ENCODE measurements at places on chromosomes 4 and X. TPM values are rescaled to one million over a fixed set of nuclear protein-coding genes. Genes with fewer than 3 reads are reported as not detected.

DNA sequence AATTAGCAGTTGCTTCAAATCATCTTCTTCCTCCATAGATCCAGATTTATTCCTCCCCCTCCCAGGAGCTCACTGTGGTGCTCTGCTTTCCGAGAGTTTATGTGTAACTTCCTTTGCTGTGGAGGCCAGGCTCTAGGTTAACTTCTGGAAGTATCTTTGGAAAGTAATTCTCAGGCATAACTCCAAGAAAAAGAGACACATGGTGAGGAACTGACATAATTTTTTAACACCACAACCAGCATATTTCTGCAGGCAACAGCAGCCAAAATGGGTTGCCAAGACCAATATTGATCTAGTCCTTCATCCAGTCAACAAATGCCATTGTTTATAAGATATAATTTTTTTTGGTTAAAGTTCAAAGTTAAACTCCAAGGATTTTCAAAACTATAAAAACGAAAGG lies 114.5 kb upstream of the RBPJ start:
- H3K27ac ChIP-seq: no peak overlapping the region
- H3K27me3 ChIP-seq: no peaks in the 10 kb centered on the region
- DNase-seq: no peak
- no peaks in the 10 kb centered on the region for H3K36me3 ChIP-seq
- H3K4me1 ChIP-seq: no peaks in the 10 kb centered on the region
- no peak overlapping the region for H3K4me3 ChIP-seq

- no peaks in the 10 kb centered on the region for H3K4me1 ChIP-seq
- DNase-seq: no peak
- no peak overlapping the region for H3K27ac ChIP-seq
- no peaks in the 10 kb centered on the region for H3K27me3 ChIP-seq
Measured at GRCh38 chrX:69761633-69762032, 145.7 kb downstream of the EDA start.

DNA sequence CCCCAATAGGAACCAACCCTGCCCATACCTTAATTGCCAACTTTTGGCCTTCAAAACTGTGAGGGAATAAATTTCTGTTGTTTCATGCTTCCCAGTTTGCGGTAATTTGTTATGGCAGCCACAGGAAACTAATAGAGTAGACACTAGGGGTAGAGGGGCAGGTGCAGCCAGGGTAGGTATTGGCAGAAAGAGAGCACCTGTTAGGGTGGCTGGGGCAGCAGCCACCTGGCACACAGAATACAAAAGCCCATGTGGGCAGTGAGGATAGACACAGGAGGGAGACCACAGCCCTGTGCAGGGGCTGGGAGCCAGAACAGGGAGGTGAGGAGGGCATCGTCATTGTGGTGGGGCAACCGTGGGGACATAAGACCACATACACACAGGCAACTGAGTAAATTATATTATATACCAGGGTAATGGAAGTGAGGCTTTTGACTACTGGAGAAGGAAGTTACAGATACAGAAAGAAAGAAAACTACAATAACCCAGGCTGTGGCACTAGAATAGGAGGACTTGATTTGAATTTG lies 28.2 kb downstream of the IRF2 start:
- DNase-seq: no peak
- H3K4me1 ChIP-seq: peaks cover 19% of the 10 kb centered on the region
- no peak overlapping the region for H3K4me3 ChIP-seq
- no peaks in the 10 kb centered on the region for H3K27me3 ChIP-seq
- H3K27ac ChIP-seq: no peak overlapping the region
- peaks cover 2% of the 10 kb centered on the region for H3K36me3 ChIP-seq

- H3K36me3 ChIP-seq: no peaks in the 10 kb centered on the region
- peaks cover 6% of the 10 kb centered on the region for H3K4me1 ChIP-seq
- H3K4me3 ChIP-seq: no peak overlapping the region
- no peak for DNase-seq
- H3K27ac ChIP-seq: no peak overlapping the region
- no peaks in the 10 kb centered on the region for H3K27me3 ChIP-seq
Measured at GRCh38 chr4:152310257-152310656, 225.6 kb downstream of the FBXW7 start.

DNA sequence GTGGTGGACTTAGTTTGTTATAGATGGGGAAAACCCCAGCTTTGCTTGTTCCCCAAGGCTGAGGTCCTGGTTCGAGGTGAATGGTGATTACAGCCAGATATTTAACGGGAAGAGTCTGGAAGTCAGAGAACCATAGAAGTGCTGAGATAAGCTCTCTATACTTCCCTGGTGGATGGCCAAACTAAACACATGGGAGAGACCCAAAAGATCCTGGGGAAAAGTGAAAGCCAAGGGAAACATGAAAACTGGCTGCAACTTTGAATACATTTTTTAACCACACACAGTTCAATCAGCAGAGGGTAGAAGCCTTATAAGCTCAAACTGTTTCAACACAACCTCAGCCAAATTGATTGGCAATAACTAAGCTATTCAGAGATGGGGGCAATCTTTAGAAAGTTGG lies 29.3 kb upstream of the SRPX start:
- H3K4me1 ChIP-seq: no peaks in the 10 kb centered on the region
- H3K27me3 ChIP-seq: no peaks in the 10 kb centered on the region
- H3K36me3 ChIP-seq: no peaks in the 10 kb centered on the region
- H3K4me3 ChIP-seq: no peak overlapping the region
- H3K27ac ChIP-seq: no peak overlapping the region

DNA sequence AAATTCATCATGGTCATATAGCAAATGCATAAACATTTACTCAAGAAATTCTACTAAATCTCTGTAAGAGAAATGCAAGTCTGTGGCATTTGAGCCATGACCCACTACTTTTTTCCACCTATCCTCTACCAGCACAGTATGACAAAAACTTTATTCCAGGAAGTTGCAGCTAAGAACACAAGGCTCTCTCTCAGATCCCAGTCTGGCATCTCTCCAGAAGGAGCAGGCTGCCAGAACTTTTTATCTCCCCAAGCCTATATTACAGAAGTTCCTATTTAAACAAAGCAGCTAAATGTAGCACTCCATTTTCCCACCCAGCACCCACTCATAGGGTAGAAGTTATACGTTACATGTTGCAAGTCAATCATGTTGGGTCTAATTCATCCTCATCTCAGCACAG lies 49.3 kb upstream of the EPGN start:
- no peak overlapping the region for H3K27ac ChIP-seq
- no peak for DNase-seq
- H3K36me3 ChIP-seq: no peaks in the 10 kb centered on the region
- H3K4me3 ChIP-seq: no peak overlapping the region
- no peaks in the 10 kb centered on the region for H3K4me1 ChIP-seq

GRCh38 chr4:52982255-52982945 lies 120.3 kb downstream of the RASL11B start:
- no peaks in the 10 kb centered on the region for H3K4me1 ChIP-seq
- H3K27me3 ChIP-seq: no peaks in the 10 kb centered on the region
- no peak overlapping the region for H3K27ac ChIP-seq
- no peak overlapping the region for H3K4me3 ChIP-seq

DNA sequence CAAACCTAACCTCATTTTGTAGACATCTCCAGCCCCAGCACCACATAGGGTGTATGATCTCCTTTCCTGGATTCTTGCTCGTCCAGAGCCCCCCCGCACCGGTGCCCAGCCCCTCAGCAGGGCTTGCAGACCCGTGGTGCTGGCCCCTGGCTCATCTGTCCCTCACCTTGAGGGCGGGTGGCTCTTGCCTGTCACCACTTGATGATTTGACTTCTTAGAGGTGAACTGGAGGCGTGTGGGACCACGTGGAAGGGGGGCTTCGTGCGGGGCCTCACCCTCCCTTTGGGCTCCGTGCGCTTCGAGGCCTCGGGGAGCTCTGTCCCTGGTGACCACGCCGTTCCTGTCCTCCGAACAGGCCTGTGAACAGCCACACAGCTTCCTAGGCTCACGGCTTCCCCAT lies 15.5 kb downstream of the UVSSA start:
- no peak overlapping the region for H3K4me3 ChIP-seq
- H3K27ac ChIP-seq: no peak overlapping the region
- no peaks in the 10 kb centered on the region for H3K27me3 ChIP-seq
- no peak for DNase-seq

- no peak overlapping the region for H3K4me3 ChIP-seq
- H3K4me1 ChIP-seq: no peaks in the 10 kb centered on the region
Measured at GRCh38 chr4:130511776-130512175, 1415.8 kb downstream of the C4orf33 start.

DNA sequence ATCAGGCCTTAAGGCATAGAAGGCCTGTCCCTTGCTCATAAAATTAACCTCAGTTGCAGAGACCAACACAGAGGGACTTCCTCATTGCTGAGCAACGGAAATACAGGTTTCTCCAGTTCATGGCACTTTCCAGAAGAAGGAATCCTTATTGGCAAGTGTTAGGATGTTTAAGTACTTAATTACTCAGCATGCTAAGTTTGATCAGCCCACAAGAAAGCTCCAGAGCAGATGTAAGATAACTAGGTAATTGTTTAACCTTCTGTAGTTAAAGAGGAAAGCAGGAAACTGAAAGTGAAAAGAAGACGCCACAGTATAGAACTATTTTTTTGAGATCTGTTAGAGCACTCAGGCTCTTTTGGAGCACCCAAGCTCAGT lies 33.5 kb downstream of the SMS start:
- H3K4me3 ChIP-seq: no peak overlapping the region
- DNase-seq: no peak
- peak overlapping the region; percentile 72 for H3K27ac ChIP-seq
- no peaks in the 10 kb centered on the region for H3K36me3 ChIP-seq

- no peak overlapping the region for H3K27ac ChIP-seq
- no peak for DNase-seq
- H3K4me1 ChIP-seq: no peaks in the 10 kb centered on the region
- H3K36me3 ChIP-seq: no peaks in the 10 kb centered on the region
Measured at GRCh38 chr4:151417164-151417571, 8.2 kb downstream of the FHIP1A start.

- H3K36me3 ChIP-seq: no peaks in the 10 kb centered on the region
- no peak for DNase-seq
- H3K27me3 ChIP-seq: peaks cover 52% of the 10 kb centered on the region
- no peak overlapping the region for H3K27ac ChIP-seq
- H3K4me1 ChIP-seq: peaks cover 10% of the 10 kb centered on the region
Measured at GRCh38 chr4:3877236-3877635, 111.1 kb downstream of the ADRA2C start.

DNA sequence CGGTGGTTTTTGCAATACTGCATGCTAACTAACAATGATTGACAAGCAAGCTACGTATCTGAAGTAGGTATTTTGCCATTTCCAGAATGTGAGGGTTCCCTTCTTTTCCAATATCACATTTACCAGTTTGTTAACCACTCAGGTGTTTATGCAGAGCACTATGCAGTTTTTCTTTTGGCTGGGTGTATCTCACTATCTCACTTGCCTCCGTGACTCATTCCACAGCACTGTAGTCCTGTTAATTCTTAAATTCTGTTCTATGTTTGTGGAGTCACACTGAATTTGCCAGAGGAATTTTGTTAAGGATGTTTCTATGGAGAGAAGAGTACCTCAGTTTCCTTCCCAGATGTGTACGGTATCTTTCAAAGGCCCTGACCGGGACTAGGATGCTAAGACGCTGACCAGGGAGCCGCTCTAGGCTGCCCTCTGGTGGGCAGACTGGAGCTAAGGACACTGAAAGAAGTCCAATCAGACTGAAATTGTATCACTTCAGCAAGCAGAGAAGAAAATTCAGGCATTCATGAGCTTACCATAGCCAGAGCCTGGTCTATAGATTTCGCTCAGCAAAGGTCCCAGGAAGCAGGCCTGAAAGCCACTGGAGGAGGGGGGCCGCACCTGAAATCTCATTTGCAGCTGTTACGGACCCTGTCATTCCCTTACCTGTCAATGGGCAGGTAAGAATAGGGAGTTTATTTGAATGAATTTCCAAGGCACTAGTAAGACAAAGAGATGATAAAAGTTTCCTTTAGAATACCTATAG lies 388.4 kb upstream of the SPOCK3 start:
- H3K4me1 ChIP-seq: no peaks in the 10 kb centered on the region
- H3K27ac ChIP-seq: no peak overlapping the region
- no peaks in the 10 kb centered on the region for H3K27me3 ChIP-seq

DNA sequence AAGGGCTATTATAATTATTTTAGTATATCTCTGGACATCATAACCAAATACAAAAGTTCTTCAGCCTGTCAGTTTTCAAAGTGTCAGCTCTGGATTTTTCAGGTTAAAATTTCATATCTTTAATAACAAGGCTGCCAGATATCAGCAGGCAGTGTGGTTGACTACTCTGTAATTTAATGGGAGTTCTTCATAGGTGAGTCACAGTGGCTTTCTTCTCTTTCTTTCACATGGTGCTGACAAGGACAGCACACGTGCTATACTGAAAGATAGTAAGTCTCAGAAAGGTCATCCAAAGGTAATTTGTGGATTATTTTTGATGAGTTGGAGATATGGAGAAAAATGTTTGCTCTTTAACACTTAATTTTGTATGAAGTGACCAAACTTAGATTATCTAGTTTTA lies 43.2 kb downstream of the GALNT7 start:
- H3K27me3 ChIP-seq: no peaks in the 10 kb centered on the region
- DNase-seq: no peak
- H3K36me3 ChIP-seq: no peaks in the 10 kb centered on the region
- no peak overlapping the region for H3K27ac ChIP-seq

DNA sequence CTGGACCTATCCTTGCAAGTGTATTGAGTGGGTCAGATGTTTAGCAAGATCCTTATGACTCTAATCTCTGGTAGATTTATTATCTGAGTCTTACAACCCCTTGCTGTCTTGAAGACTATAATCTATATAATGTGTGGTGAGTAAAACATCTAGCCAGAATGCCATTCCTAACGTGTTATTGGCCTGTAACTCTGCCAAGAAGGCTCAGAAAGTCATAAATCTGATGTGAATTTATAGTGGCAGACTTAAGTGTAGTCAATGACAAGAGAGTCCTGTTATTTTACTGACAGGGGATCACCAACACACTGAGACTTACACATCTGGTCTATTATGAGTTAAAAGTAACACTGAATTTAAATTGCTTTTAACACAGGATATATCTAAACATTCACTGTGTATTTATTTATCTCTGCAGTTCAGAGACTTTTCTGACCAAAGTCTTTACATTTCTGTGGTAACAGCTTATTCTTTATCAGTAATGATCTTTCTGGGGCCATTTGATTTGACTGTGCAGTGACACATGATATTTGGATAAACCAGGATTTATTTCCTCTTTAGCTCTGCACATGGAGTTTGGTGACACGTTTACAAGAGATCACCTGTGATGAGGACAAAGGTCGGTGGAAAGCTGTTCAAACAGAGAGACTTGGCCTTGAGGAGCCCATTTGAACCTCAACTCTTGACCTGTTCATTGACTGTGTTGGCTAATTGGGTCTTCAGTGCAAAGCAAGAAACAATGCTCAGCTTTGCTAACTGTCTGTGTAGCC lies 415.8 kb downstream of the STIM2 start:
- H3K27ac ChIP-seq: no peak overlapping the region
- H3K27me3 ChIP-seq: no peaks in the 10 kb centered on the region
- no peak for DNase-seq
- no peaks in the 10 kb centered on the region for H3K4me1 ChIP-seq
- no peaks in the 10 kb centered on the region for H3K36me3 ChIP-seq

- no peak for DNase-seq
- H3K27me3 ChIP-seq: peaks cover 3% of the 10 kb centered on the region
- H3K27ac ChIP-seq: no peak overlapping the region
- no peaks in the 10 kb centered on the region for H3K36me3 ChIP-seq
- H3K4me3 ChIP-seq: no peak overlapping the region
Measured at GRCh38 chr4:8543623-8544022, 36.6 kb upstream of the GPR78 start.

Gene SRPX
- 108 TPM for polyA plus RNA-seq

Gene TLR2
- 13.6 TPM for polyA plus RNA-seq

Gene RAB9B
- polyA plus RNA-seq: 1.3 TPM

Gene MAMLD1
- 0.96 TPM for polyA plus RNA-seq

Gene CACNA1F
- polyA plus RNA-seq: 1.8 TPM

Gene PFKFB1
- 0.41 TPM for polyA plus RNA-seq

Gene KLB
- polyA plus RNA-seq: 0.14 TPM

Gene TAB3
- 13.6 TPM for polyA plus RNA-seq

Gene SHISA3
- polyA plus RNA-seq: 0.71 TPM

Gene SYN1
- polyA plus RNA-seq: 4.0 TPM

Data from thymus (tissue), 14 donors.